ENCODE measurements at places on chromosomes 3 and 15.

- no peak for DNase-seq
These were observed 373.3 kb downstream of the GAP43 start for GRCh38 chr3:115996420-115997108.

DNA sequence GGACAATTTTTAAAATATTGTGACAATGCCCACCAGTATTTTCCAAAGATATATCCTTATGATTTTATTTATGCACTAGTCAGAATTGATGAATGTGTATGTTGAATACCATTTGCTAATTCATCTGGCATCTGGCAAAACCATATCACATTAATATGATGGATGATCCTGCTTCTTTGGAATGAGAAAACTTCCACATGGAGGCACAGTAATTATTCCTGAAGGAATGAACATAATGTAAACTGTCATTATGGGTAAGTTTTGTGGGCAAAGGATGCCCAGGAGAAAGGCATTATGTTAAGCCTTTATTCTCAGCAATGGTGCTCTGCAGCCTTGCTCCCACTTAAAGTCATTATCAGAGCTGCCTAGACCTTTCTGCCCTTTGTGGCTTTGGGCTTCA, 113.0 kb upstream of the MME start:
- no peak for DNase-seq

GRCh38 chr3:167772992-167773391, 37.5 kb downstream of the SERPINI1 start:
- no peak for DNase-seq

- DNase-seq: no peak
These were observed 728 bp downstream of the TRANK1 start for GRCh38 chr3:36944012-36944640.

GRCh38 chr3:15329046-15330005, 3.1 kb downstream of the SH3BP5 start:
- DNase-seq: no peak

DNA sequence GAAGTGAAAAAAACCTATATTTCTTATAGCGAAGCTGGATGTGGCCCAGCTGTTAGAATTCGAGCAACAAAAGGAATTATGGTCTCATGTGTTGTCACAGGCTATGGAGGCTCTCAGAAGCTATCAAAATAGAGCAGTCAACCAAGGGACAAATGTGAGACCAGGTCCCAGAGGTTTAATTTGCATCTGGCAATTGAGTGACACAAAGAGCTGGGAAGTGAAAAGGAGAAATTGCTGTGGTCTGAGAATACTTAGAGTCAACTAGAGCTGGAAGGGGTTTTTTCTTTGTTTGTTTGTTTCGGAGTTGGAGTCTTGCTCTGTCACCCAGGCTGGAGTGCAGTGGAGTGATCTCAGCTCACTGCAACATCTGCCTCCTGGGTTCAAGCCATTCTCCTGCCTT, 61.3 kb upstream of the SMAD3 start:
- DNase-seq: no peak

DNA sequence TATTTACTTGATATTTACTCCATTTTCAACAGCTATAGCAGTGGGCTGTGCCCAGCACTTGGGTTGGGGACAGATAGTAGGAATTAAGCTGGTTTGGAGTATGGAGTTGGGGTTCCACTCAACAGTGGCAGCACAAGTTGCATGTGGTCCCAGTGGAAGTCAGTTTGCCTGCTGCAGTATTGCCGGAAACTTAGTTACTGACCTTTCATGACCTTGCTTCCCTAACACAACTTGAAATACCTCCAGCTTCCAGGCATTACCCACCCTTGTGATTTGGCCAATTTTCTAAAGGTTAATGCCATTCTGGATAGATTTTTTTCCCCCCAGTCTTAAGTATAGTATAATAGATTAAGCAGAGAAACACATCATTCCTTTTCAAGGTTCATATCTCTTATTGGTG, 68.0 kb downstream of the BBX start:
- no peak for DNase-seq

DNA sequence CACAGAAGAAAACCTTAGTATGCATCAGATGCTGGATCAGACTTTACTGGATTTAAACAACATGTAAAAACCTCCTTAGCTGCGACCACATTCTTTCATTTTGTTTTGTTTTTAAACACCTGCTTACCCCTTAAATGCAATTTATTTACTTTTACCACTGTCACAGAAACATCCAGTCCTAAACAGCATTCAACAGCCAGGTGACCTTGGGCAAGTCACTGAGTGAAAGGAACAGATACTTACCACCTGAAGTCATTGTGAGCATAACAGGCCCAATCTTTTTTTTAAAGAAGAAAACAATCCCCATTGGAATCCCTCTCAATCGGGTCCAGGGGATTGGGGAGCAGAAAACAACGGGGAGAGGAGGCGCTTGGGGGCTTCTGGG, 390 bp downstream of the STARD5 start:
- no peak for DNase-seq

DNA sequence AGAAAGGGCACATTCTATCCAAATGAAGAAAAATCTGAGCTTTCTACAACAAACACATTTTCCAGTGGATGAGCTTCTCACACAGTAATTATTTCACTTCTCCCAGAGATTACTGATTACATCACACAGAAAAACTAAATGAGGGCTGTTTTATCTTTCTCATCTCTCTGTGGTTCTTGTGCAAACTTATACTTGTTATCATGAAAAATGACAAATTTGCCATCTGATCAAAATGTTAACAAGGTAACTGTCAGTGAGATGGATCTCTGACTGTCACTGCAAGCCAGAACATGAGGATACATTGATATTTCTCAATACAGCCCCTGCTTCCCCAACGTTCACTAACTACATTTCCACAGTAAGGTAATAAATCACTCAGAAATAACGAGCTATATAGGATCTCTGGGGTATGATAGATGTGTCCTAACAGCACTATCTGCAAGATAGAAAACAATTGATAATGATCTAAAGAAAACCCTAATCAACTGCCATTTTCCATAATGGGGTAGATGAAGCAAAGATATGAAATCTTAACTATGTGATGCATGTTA, 829.3 kb upstream of the CFAP20DC start:
- no peak for DNase-seq

GRCh38 chr3:113285741-113286140, 74.4 kb downstream of the BOC start:
- DNase-seq: no peak

- DNase-seq: no peak
These were observed 36.0 kb upstream of the NR1I2 start for GRCh38 chr3:119745942-119746341.

GRCh38 chr3:190642016-190642415, 128.1 kb downstream of the IL1RAP start:
- DNase-seq: no peak

DNA sequence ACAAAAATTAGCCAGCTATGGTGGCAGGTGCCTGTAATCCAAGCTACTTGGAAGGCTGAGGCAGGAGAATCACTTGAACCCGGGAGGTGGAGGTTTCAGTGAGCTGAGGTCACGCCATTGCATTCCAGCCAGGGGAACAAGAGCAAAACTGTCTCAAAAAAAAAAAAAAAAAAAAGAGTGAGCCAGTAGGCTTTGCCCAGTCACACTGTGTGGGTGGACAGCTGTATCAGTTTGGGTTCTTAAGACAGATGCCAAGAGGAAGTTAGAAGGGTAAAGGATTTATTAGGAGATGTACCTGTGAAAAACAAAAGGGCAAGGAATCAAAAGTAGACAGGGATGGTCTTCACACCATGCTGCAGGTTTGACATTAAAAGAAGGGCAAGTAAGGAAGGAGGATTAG, 86.1 kb upstream of the CGNL1 start:
- DNase-seq: no peak

DNA sequence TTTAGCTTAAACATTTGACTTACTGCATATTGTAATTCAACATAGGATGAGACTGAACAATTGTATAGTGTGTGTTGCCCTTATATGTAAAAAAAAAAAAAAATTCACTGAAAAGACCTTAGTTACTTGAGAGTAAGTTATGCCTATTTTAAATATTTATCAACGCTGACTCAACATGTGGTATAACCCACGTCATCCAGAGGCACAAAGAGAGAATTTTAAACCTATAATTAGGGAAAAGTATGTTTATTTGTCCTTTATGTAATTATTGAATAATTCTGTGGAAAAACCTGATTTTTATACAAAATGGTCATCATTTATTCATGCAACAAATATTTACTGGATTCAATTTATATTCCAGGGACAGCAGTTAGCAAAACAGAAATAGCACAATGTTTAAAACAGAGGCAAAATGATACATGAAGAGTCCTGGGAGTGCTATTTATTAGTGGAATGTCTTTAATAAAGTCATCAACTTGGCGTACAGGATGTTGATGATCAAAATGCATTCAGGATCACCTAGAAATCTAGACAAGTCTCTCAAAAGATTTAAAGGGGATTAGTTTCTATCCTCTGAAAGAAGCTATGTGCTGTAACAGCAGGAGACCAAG, 223.7 kb downstream of the PCCB start:
- no peak for DNase-seq

DNA sequence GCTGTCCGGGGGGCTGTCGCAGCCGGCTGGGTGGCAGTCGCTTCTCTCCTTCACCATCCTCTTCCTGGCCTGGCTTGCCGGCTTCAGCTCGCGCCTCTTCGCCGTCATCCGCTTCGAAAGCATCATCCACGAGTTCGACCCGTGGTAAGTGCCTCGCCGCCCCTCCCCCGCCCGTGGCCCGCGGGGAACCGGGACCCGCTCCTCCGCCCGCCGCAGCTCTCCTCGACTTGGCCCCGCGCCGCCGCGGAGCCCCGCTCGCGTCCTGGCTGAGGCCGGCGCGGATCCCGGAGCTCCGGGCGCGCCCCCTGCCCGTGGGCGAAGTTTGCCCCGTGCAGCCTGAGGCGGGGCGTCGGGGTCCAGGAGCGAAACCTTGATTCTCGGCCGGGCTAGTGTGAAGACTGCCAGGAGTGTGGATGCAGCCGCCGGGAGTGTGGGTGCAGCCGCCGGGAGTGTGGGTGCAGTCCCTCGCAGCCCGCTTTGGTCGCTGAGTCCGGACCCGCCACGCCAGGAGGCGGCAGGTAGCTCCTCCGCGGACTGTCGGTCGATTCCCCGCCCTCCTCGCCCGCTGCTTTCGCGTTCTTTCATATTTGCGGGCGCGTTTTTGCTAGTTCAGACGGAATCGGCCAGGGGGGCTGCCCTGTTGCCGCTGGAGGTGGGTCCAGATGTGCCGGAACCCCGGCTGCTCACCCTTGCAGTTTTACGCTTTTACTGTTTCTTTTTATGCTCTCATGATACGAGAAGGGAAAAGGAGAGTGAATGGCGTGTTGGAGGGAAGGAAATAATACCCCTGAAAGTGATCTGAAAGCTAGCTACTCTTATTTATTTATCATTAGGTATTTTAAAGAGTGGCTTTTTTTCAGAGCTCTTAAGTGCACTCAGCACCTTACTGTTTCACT, 692 bp downstream of the STT3B start:
- DNase-seq: peak; percentile 66

DNA sequence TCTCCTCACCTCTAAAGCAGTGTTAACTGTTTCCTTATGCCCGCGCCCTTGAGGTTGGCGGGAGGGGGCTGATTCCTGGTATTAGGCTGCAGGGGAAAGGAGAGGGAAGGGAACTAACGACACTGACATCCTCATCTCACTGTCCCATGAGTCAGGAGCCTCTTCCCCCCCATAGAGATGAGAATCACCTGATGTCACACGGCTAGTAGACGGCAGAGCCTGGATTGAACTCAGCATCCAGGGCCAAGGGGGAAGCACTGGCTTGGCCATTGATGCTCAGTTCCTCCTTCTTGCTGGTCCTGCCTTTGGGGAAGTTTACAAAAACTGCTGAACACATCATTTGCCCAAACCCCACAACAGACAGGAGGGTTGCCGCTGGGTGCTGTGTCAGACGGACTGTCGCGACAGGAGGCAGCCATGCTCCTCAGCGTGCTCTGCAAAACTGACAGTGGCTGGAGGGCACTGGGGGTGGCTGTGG, 38.5 kb downstream of the IDH2 start:
- no peak for DNase-seq

DNA sequence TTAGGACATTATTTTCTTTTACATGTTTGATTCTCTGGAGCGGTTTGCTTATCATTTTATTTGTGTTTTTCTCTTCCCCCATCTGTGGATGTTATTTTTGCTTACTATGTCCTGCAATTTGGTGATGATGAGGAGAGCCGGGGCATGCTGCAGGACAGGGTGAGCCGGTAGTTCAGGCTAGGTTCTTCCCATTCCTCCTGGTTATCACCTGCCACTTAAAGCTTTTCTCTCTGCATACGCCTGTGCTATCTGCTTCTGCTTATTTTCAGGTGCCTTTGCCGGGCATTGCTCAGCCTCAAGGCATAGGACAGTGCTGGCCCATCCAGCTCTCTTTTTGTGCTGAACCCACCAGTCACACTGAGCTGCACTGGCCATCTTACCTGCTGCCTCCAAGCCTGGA, 85.8 kb downstream of the MCTP2 start:
- no peak for DNase-seq

- DNase-seq: no peak
These were observed 427.7 kb upstream of the THBS1 start for GRCh38 chr15:39153058-39153714.

- no peak for DNase-seq
These were observed 27.2 kb downstream of the AQR start for GRCh38 chr15:34942363-34942762.

DNA sequence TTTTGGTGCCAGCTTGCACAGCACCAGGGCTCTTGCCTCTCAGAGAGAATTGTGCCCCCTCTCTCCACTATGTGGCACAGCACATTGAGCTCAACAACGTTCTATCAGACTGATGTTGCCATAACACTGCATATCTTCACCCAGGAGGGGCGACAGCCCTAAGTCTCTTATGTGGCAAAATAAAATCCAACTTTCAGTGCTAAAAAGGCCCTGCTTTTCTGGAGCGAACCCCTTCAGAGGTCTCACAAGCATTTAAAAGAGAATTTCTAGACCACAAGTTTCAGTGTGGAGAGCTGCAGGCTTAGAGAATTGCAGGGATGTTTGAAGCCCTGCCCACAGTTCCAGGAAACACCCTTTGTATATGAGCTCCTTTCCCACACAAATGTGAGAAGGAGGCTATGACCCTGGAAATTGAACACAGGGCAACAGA, 85.5 kb downstream of the LIPC start:
- peak; percentile 34 for DNase-seq

- peak; percentile 47 for DNase-seq
These were observed 2.6 kb upstream of the CEMIP start for GRCh38 chr15:80776420-80777045.

GRCh38 chr3:16413321-16413720, 100.2 kb downstream of the RFTN1 start:
- DNase-seq: no peak

- no peak for DNase-seq
These were observed 9.6 kb upstream of the FAM107A start for GRCh38 chr3:58586776-58587192.

DNA sequence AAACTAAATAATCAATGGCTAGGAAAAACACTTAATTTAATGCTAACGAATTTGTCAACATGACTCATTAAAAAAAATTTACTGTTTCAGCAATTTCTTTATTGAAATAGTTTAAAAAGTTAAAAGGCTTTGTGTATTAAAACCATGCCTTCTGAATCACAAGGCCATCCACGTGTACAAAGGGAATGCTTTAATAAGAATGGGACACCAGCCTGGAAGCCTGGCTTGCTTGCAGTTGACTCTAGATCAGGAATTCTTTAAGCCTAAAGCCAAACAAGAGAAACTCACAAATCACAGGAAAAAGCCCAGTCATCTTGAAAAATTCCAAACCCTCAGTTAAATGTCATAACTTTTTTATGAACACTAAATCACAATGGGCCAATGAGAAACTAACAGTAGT, 137.6 kb downstream of the PEAK1 start:
- DNase-seq: no peak
